ENCODE measurements at places on chromosomes 5 and 9. TPM values are rescaled to one million over a fixed set of nuclear protein-coding genes. Genes with fewer than 3 reads are reported as not detected.

GRCh38 chr9:136825295-136826187 lies 16.7 kb upstream of the AJM1 start:
- no peak for DNase-seq

OGN gene
- 10.6 TPM for total RNA-seq

FOXD1 gene
- 1.2 TPM for total RNA-seq

- no peak for DNase-seq
Measured at GRCh38 chr5:38866362-38867031, 20.7 kb downstream of the OSMR start.

GRCh38 chr5:181255836-181256578 lies 4.9 kb downstream of the TRIM52 start:
- DNase-seq = no peak

GPX8 gene
- total RNA-seq = 9.5 TPM

GRCh38 chr5:167902298-167902697 lies 389.1 kb upstream of the WWC1 start:
- DNase-seq = no peak

GRCh38 chr9:114276908-114277821 lies 45.7 kb upstream of the ORM1 start:
- peak; percentile 40 for DNase-seq

DMRT3 gene
- total RNA-seq = not detected

DNA sequence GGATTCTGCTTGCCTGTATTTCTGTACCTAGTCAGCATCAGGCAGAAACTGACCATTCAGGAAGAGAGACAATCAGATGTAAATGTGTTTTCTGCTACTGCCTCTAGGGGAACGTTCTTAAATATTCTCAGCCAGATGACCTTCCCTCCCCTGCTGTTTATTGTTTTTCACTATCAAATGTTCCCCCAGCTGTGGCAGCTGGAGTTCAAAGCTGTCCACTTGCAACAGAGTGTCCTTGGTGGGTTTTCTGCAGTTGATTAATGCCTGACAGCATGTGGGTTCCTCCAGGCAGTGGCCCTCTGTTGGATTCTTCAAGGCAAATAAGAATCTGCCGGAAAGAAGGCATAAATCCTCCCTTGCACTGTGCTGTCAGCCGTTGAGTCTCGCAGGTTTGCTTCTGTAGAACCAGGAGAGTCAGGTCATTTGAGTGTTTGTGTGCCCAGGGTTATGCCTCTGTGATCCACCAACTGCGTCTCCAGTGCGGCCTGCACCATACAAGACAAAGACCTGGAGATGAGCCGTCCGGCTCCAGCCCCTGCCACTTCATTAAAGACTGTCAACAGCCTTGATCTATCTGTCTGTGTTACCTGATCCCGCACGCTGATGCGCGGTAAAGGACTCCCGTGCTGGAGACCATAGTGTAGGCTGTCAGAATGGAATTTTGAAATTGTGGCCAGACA lies 203.4 kb downstream of the GADD45G start:
- no peak for DNase-seq

DNA sequence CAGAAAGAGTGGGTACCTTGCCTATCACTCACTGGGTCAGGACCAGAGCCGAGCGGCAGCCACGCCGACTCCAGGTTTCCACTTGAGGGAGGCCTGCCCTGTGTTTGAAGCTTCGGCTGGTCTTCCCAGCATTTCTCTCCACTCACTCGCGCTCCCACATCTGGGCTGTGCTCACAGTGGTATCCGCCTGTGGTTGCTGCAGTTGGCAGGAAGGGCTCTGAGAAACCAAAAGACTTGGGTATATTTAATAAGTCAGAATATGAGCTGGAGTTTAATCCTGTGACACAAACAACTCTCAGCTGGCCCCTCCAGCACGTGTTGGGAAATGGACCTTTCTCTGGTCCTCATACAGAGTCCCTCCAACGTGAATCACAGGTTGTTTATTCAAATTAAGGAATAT lies 70.9 kb downstream of the SPRY4 start:
- no peak for DNase-seq

LARP1 gene
- 151 TPM for total RNA-seq

- no peak for DNase-seq
Measured at GRCh38 chr5:142847898-142848790, 78.0 kb downstream of the ARHGAP26 start.

- DNase-seq = no peak
Measured at GRCh38 chr9:37062336-37062735, 28.3 kb upstream of the PAX5 start.
